ENCODE measurements at places on chromosomes 11 and 22.

DNA sequence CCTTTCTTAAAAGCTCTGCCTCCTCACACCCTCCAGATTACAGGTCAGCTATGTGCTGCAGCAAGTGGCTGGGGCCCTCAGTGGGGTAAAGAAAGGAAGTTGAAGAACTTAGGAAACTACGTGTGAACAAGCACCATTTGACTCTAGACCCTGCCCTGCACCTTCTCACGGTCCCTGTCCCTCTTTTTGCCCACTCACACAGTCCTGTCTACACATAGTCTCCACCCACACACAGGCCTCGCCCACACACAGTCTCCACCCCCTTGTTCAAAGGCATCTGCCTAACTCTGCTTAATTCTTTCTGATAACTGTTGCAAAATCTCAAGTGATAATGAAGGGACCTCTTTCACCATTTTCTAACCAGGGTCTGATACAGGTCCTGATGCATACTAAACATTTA, 59.0 kb downstream of the TMPRSS5 start:
- H3K27me3 ChIP-seq = no peaks in the 10 kb centered on the region
- no peaks in the 10 kb centered on the region for H3K36me3 ChIP-seq
- H3K4me3 ChIP-seq = no peak overlapping the region
- no peak overlapping the region for H3K27ac ChIP-seq
- H3K4me1 ChIP-seq = no peaks in the 10 kb centered on the region
- no peak for DNase-seq

GRCh38 chr11:75792127-75792731, 22.8 kb upstream of the UVRAG start:
- H3K4me3 ChIP-seq = no peak overlapping the region
- no peak overlapping the region for H3K27ac ChIP-seq
- no peaks in the 10 kb centered on the region for H3K36me3 ChIP-seq

GRCh38 chr11:48272606-48273005, 8.9 kb downstream of the OR4X1 start:
- no peak for DNase-seq
- H3K36me3 ChIP-seq = no peaks in the 10 kb centered on the region
- H3K4me3 ChIP-seq = no peak overlapping the region
- no peak overlapping the region for H3K27ac ChIP-seq
- no peaks in the 10 kb centered on the region for H3K27me3 ChIP-seq
- H3K4me1 ChIP-seq = no peaks in the 10 kb centered on the region

DNA sequence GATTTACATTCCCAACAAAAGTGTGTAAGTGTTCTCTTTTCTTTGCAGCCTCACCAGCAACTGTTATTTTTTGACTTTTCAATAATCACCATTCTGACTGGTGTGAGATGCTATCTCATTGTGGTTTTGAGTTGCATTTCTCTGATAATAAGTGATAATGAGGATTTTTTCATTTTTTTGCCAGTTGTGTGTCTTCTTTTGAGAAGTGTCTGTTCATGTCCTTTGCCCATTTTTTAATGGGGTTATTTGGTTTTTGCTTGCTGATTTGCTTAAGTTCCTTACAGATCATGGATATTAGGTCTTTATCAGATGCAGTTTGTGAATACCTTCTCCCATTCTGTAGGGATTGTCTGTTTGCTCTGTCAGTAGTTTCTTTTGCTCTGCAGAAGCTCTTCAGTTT, 107.7 kb downstream of the EHF start:
- DNase-seq = no peak
- no peaks in the 10 kb centered on the region for H3K27me3 ChIP-seq
- H3K4me3 ChIP-seq = no peak overlapping the region
- no peaks in the 10 kb centered on the region for H3K36me3 ChIP-seq
- H3K4me1 ChIP-seq = no peaks in the 10 kb centered on the region
- no peak overlapping the region for H3K27ac ChIP-seq

- no peaks in the 10 kb centered on the region for H3K27me3 ChIP-seq
- no peaks in the 10 kb centered on the region for H3K36me3 ChIP-seq
- no peaks in the 10 kb centered on the region for H3K4me1 ChIP-seq
- H3K27ac ChIP-seq = no peak overlapping the region
- no peak for DNase-seq
These were observed 43.5 kb downstream of the CERK start for GRCh38 chr22:46694416-46695170.

DNA sequence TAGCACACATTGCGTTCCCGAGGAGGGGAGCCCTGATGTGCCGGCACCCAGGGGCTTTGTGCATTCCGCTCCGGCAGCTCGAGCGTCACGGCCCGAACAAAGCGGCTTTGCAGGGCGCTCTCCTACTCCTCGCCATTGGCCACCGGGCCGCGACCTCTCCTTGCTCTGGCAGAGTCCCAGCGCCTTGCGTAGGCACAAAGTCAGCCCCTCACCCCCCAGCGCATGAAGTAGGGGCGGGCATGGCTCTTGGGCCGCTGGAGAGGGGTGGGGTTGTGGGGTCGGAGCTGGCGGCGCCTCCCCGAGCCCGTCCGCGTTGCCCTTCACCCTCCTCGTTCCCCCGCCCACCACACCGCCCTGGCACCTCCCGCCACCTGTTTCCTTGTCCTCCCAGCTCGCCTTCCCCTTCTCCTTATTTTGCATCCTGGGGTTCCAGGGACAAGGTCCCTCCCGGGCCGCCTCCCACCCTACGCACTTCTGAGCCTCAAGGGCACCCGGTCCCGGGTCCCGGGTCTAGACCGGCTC, 753 bp upstream of the PPARA start:
- peak overlapping the region; percentile 83 for H3K4me3 ChIP-seq
- peaks cover 20% of the 10 kb centered on the region for H3K4me1 ChIP-seq
- DNase-seq = peak; percentile 56

- no peaks in the 10 kb centered on the region for H3K4me1 ChIP-seq
- H3K4me3 ChIP-seq = no peak overlapping the region
- peak; percentile 13 for DNase-seq
- no peaks in the 10 kb centered on the region for H3K27me3 ChIP-seq
- H3K36me3 ChIP-seq = no peaks in the 10 kb centered on the region
- H3K27ac ChIP-seq = no peak overlapping the region
These were observed 73.0 kb downstream of the RTL6 start for GRCh38 chr22:44424867-44425693.

GRCh38 chr11:1494650-1495049, 8.1 kb upstream of the MOB2 start:
- no peaks in the 10 kb centered on the region for H3K36me3 ChIP-seq
- H3K4me3 ChIP-seq = no peak overlapping the region
- H3K27ac ChIP-seq = no peak overlapping the region
- DNase-seq = no peak
- H3K27me3 ChIP-seq = no peaks in the 10 kb centered on the region
- peaks cover 4% of the 10 kb centered on the region for H3K4me1 ChIP-seq

GRCh38 chr11:8573777-8574176, 20.3 kb downstream of the STK33 start:
- no peaks in the 10 kb centered on the region for H3K27me3 ChIP-seq
- DNase-seq = no peak
- H3K4me1 ChIP-seq = no peaks in the 10 kb centered on the region

DNA sequence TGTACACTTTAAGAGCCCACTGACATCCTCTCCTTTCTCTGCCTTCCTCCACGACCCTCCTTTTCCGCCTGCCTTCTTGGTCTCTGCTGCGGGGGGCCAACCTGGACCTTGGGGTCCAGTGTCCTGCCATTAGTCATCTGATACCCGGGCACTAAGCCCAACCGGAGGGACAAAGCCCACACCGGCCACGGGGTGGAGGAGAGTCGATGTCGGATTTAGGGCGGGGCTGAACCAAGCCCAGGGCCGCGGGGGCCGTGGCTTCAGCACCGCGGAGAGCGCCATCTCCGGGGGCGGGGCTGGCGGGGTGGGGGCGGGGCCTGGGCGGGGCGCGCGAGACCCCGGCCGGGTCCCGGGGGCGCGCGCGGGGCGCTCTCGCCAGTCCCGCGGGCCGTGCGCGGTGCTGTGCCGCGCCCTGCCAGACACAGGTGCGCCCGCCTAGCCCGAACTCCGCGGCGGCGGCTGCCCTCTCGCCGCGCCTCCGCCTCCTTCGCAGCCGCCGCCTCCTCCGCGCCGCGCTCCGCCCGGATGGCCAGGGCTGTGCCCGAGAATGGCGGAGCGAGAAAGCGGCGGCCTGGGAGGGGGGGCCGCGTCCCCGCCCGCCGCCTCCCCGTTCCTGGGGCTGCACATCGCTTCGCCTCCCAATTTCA, at the start of gene MAPK8IP1:
Gene MAPK8IP1, plus strand, starts transcription at position 378 of the 647 bp plus-strand sequence. Its CDS starts 170 bp downstream, at position 548.
- peaks cover 1% of the 10 kb centered on the region for H3K4me1 ChIP-seq
- no peaks in the 10 kb centered on the region for H3K36me3 ChIP-seq
- H3K4me3 ChIP-seq = peak within 1 kb of the TSS; percentile 39
- H3K27me3 ChIP-seq = no peaks in the 10 kb centered on the region

DNA sequence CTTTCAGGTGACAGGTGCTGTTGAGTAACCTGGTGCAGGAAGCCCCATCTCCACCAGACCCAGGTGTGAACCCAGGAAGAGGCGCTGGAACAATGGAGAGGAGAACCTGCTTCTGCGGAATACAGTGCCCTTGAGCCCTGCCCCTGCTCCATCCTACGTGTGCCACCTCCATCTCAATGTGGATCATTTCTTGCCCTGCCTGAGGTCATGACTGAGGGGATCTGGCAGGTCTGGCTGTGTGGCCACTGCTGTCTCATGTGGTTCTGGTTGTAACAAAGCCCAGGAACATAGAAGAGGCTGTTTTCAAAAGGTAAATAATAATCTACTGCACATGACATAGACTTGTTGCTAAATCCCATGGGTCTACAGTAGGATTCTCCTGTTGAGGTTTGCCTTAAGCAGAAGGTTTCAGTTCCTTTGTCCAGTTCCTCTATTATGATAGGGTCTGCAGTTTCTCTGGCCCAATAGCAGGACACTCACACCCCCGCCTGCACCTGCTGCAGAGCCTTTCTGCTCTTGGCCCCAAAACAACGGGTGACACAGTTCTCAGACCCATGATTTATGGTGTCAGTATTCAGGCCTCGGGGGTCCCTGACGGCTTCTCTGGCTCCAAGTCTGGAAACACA, 113.5 kb upstream of the IGLL5 start:
- H3K36me3 ChIP-seq = no peaks in the 10 kb centered on the region
- peaks cover 4% of the 10 kb centered on the region for H3K4me1 ChIP-seq
- DNase-seq = no peak

DNA sequence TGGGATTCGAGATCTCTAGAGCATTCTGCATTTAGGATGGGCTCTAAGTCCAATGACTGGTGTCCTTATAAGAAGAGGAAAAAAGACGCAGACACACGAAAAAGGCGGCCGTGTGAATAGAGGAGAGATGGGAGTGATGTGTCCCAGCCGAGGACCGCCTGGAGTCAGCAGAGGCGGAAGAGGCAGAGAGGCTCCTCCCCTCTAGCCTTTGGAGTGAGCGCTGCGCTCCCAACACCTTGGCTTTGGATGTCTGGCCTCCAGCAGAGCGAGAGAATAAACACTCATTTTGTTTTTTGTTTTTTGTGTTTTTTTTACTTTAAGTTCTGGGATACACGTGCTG, 83.0 kb upstream of the RTL6 start:
- H3K4me3 ChIP-seq = no peak overlapping the region
- peak; percentile 10 for DNase-seq

DNA sequence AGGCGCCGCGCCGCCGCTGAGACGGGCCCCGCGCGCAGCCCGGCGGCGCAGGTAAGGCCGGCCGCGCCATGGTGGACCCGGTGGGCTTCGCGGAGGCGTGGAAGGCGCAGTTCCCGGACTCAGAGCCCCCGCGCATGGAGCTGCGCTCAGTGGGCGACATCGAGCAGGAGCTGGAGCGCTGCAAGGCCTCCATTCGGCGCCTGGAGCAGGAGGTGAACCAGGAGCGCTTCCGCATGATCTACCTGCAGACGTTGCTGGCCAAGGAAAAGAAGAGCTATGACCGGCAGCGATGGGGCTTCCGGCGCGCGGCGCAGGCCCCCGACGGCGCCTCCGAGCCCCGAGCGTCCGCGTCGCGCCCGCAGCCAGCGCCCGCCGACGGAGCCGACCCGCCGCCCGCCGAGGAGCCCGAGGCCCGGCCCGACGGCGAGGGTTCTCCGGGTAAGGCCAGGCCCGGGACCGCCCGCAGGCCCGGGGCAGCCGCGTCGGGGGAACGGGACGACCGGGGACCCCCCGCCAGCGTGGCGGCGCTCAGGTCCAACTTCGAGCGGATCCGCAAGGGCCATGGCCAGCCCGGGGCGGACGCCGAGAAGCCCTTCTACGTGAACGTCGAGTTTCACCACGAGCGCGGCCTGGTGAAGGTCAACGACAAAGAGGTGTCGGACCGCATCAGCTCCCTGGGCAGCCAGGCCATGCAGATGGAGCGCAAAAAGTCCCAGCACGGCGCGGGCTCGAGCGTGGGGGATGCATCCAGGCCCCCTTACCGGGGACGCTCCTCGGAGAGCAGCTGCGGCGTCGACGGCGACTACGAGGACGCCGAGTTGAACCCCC, 798 bp downstream of the BCR start:
- H3K4me1 ChIP-seq = peaks cover 23% of the 10 kb centered on the region
- DNase-seq = peak; percentile 44
- H3K4me3 ChIP-seq = peak overlapping the region; percentile 66
- H3K36me3 ChIP-seq = no peaks in the 10 kb centered on the region
- H3K27me3 ChIP-seq = no peaks in the 10 kb centered on the region
- H3K27ac ChIP-seq = no peak overlapping the region

DNA sequence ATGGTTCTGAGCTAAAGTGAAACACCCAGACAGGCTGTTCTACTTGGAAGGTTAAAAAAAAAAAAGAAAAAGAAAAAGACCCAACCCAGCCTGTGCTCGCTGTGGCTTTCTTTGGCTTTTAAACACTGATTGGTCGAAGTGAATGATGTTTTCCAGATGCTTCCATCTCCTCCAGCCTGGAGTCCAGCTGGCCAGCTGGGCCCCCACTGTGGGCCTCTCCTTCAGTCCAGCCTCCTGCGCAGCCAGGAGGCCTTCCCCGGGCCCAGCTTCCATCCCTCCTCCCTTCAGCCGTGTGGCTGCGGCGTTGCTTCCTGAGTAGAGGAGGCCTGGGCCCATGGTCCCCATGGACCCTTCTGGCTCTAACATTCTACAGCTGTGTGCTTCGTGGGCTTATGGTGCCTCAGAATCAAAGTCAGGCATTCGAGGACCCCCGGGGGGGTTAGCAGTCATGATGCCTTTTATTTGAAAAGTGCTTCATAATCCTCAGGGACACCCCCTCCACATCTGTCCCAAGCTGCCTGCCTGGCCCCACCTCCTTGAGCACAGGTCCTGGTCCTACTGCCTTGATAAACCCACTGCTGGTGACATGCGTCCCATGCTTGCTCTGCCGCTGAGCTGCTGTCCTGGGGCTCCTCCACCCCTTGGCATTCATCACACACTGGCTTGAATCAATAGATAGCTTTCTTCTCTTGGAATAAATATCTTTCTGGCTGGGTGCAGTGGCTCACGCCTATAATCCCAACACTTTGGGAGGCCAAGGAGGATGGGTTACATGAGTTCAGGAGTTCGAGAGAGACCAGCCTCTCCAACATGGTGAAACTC, 42.2 kb upstream of the FBLN1 start:
- no peaks in the 10 kb centered on the region for H3K36me3 ChIP-seq
- no peak overlapping the region for H3K27ac ChIP-seq
- no peak overlapping the region for H3K4me3 ChIP-seq
- H3K27me3 ChIP-seq = no peaks in the 10 kb centered on the region

- H3K4me3 ChIP-seq = no peak overlapping the region
- no peaks in the 10 kb centered on the region for H3K27me3 ChIP-seq
- no peak for DNase-seq
- no peak overlapping the region for H3K27ac ChIP-seq
These were observed 55.1 kb downstream of the DLG2 start for GRCh38 chr11:85572056-85572455.

GRCh38 chr11:71473793-71474080, 20.7 kb downstream of the NADSYN1 start:
- DNase-seq = no peak
- no peaks in the 10 kb centered on the region for H3K36me3 ChIP-seq
- H3K27me3 ChIP-seq = no peaks in the 10 kb centered on the region

GRCh38 chr11:64341851-64342791, 2.1 kb downstream of the CCDC88B start:
- peak overlapping the region; percentile 39 for H3K4me3 ChIP-seq
- no peaks in the 10 kb centered on the region for H3K27me3 ChIP-seq
- H3K36me3 ChIP-seq = no peaks in the 10 kb centered on the region
- no peak overlapping the region for H3K27ac ChIP-seq
- peaks cover 2% of the 10 kb centered on the region for H3K4me1 ChIP-seq

Data from ovary (tissue), 10 donors.